ENCODE measurements at places on chromosomes 2 and 18.
A peak's percentile ranks its signal among the peaks of the same experiment; 100 is the strongest.

DNA sequence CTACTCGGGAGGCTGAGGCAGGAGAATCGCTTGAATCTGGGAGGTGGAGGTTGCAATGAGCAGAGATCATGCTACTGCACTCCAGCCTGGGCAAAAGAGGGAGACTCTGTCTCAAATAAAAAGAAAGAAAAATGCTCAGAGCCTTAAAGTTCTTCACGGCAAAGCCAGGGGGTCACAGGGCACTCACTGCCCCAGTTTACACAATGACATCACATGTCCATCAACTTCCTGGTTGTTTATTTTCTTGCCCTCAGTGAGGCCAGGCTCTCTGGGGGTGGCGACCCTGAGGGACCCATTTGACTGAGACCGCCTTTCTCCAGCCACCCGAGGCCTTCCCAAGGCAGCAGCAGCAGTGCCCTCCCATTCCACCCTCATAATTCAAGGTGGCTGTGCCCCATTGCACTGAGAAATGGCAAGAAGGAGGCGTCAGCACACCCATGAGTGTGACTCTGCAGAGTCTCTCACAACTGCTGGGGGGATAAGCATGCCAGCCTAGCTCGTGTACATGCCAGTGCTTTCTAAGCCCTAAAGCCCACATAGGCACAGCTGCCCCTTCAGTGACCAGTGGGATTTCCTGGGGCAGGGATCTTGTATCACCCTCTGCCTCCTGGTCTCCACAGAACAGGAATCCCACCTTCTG lies 50.0 kb downstream of the SFXN5 start:
- DNase-seq = no peak

DNA sequence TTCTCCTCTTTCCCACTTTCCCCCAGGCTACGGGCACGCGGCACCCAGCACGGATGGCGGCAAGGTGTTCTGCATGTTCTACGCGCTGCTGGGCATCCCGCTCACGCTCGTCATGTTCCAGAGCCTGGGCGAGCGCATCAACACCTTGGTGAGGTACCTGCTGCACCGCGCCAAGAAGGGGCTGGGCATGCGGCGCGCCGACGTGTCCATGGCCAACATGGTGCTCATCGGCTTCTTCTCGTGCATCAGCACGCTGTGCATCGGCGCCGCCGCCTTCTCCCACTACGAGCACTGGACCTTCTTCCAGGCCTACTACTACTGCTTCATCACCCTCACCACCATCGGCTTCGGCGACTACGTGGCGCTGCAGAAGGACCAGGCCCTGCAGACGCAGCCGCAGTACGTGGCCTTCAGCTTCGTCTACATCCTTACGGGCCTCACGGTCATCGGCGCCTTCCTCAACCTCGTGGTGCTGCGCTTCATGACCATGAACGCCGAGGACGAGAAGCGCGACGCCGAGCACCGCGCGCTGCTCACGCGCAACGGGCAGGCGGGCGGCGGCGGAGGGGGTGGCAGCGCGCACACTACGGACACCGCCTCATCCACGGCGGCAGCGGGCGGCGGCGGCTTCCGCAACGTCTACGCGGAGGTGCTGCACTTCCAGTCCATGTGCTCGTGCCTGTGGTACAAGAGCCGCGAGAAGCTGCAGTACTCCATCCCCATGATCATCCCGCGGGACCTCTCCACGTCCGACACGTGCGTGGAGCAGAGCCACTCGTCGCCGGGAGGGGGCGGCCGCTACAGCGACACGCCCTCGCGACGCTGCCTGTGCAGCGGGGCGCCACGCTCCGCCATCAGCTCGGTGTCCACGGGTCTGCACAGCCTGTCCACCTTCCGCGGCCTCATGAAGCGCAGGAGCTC lies 35.4 kb downstream of the KCNK3 start:
- no peak for DNase-seq

DNA sequence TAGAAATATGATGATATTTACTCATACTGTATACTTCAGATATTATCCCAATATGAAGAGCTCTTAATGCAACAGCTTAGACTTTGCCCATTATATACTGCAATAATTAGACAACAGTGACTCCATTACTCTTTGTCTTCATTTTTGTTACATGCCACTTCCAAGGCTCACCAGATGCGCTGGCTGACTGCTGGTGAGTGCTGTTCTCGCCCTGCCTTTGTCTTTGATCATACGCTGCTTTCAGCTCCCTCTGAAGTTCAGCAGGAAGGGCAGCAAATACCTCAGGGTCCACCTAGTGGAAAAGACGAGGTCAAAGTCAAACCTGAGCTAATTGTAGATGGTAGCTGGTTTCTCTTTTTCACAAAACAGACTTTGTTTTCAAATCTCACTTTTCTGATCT lies 66.3 kb downstream of the EIF5B start:
- no peak for DNase-seq

- DNase-seq = no peak
Measured at GRCh38 chr2:4077017-4077416, 373.6 kb downstream of the DCDC2C start.

DNA sequence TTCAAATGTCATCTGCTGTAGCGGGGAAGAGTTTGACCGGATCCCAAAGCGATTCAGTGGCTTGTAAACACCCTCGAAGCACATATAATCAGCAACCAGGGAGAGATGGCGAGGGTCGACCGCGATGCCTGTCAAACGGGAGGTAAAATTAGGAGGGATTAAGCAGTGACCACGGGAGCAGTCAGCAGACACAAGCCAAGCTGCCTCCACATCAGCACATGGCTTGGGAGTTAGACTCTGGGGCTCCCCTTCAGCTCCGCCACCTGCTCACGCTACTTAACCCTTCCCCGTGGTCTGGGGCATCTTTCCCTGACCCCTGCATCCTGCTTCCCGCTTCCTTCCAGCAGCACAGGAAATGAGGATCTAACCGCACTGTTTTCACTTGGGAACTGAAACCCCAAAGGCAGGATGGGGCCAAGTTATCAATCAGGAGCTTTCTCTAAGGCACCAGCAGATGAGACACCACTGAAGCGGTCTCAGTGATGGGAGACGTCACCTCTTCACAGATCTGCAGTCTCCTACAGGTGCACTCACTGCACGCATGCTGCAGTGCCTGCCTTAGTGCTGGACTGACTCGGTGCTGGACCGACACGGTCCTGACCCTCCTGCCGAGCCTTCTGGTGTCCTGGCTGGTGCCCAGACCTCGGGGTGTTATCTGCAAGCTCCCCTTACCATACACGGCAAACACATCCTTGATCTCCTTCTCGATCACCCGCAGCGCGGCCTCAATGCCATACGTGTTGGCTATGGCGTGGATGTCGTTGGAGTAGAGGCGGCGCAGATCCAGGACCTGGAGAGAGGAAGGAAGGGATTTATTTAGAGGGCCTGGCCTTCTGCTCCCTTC lies 77.5 kb downstream of the POLR1A start:
- DNase-seq = no peak

GRCh38 chr2:197996583-197996982 lies 192.2 kb downstream of the PLCL1 start:
- peak; percentile 17 for DNase-seq

- peak; percentile 61 for DNase-seq
Measured at GRCh38 chr2:168247341-168248261, at the start of gene STK39. STK39 (minus strand) TSS chr2:168247595; CDS start chr2:168247435, 160 bp downstream.

- no peak for DNase-seq
Measured at GRCh38 chr2:38269421-38269820, 107.7 kb downstream of the ATL2 start.

DNA sequence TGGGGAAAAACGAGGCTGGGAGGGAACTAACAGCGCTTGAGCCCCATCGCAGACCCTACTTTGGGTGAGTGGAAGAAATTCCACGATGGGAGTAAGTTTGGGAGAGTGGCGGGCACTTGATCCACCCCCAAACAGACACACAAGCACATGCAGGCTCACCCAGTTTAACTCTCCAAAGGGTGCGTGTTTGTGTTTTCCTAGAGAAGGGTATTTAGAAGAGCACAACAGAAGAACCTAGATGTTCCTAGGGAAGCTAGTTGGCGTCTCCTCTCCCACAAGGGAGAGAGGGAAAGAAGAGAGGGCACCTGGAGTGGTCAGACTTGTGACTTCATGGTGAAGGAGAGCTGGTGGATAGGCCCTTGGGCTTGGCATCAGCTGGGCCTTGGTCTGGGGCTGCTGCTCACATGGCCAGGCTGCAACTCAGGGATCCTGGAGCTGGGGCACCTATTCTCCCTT lies 3.2 kb downstream of the GATA6 start:
- DNase-seq = no peak

- no peak for DNase-seq
Measured at GRCh38 chr18:27223526-27224291, 38.6 kb upstream of the CHST9 start.

GRCh38 chr2:208319391-208319790 lies 53.3 kb downstream of the PIKFYVE start:
- no peak for DNase-seq

- no peak for DNase-seq
Measured at GRCh38 chr2:12759248-12759647, 42.5 kb downstream of the TRIB2 start.

- DNase-seq = no peak
Measured at GRCh38 chr2:18479947-18480369, 80.5 kb downstream of the RDH14 start.

DNA sequence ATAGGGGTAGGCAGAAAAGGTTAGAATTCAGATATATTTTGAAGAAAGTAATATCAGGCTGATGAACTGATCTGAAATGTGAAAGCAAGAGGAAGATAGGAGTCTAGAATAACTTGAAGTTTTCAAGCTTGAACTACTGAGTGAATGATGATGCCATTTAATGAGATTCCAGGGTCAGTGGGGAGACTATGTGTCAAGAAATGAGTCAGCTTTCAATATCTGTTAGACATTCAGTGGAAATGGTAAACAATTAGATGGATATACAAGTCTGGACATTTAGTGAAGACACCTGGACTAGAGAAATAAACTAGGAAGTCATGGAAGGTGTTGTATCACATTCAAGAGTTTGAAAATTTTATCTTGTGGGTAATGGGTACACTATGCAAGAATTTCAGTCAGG lies 326.9 kb downstream of the FSIP2 start:
- no peak for DNase-seq

DNA sequence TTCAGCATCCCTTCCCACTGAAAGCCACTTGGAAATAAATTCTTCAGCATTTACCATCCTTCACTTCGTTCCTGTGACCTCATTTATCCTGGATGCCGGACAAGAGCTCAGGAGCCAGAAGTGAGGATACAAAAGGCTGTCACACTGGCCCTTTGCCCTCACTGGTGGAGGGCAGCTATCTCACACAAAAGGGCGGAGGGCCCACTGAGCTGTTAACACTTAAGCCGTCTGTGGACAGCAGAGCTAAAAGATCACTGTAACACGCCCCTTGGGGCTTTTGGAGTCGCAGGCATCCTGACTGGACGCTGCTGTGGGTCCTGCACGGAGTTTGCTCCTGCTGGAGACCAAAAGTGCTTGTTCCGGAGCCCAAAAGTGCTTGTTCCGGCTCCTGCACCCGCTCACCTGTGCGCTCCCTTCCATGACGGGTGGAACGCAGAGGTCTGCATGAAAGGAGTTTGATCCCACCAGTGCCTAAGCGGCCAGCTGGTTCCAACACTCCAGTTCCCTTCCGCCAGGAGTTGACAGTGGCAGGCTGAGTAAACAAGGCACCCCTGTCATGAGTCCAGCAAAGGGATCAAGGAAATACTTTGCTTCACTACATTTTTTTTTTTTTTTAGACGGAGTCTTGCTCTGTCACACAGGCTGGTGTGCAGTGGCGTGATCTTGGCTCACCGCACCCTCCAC lies 572.0 kb upstream of the LINC00305 start:
- no peak for DNase-seq

GRCh38 chr2:42659609-42660008 lies 91.2 kb downstream of the MTA3 start:
- no peak for DNase-seq

DNA sequence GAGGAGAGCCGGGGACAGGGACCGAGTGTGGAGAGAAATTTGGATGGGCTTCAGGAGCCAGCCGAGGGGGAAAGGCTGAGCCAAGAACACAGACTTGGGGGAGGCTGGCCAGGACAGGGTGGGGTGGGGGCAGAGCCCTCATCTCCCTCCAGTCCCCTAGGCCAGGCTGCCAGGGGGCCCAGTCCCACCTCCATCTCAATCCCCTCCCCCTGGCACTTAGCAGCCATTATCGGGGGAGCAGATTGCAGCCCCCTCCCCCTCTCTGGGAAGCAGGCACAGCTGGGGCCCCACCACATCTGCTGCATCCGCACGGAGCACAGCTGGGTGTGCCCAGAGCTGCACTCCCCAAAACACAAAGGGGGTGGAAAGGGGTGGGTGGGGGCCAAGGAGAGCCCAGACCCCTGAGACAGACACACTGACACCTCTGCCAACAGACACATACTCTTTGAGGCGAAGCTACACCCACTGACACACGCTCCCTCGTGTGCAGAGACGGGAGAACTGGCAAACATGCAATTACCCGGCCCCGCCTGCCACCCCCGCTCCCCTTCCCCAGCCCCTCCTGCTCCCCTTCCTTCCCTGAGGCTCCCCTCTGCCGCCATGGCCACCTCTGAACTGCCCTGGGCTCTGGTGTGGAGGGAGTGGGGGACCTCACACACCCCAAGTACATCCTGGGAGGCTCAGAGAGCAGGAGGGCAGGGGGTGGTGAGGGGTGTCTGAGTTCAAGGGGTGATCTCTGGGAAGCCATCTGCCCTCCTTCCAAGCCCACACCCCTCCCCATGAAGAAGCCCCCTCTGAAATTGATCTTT lies 5.1 kb upstream of the ASIC4 start:
- no peak for DNase-seq

- no peak for DNase-seq
Measured at GRCh38 chr2:31216734-31217133, 581 bp downstream of the CAPN14 start.

DNA sequence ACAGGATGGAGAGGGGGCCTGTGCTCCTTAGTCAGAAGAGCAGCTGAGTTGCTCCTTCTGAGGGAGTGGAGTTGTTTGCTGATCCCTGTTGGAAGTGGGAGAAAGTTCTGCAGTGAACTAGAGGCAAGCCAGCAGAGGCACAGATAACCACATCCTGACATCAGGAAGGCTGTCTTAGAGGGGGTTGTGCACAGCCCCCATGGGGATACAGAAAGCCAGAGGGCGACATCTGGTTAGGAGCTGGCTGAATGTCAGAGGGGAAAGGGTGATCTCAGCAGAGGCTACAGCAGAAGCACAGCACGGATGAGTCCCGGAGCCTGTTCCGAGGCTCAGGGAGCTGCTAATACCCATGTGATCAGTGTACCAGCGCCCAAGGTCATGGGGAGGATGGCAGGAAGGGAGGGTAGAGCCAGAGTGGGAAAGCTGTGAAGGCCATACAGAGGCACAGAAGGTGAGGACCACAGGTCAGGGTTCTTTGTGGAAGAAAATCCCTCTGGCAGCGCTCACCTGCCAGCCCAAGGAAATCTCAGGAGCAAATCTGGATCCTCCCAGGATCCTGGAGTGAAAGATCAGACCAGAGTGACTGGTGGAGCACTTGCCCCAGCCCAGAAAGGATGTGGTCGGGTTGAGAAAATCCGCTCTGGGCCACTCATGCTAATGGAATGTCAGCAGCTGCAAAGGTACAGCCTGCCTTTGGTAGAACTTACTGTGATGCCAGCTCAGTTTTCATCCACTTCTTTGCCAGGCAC lies 111.8 kb downstream of the STPG4 start:
- no peak for DNase-seq

GRCh38 chr2:43840965-43841364 lies 2.2 kb downstream of the ABCG8 start:
- no peak for DNase-seq

- no peak for DNase-seq
Measured at GRCh38 chr2:108909275-108909823, 79.7 kb downstream of the EDAR start.
